ENCODE measurements at places on chromosomes 6 and 20.

- DNase-seq = no peak
Observed at GRCh38 chr6:104532462-104532861, 327.3 kb downstream of the HACE1 start.

GRCh38 chr6:79143320-79143898, 65.4 kb upstream of the PHIP start:
- DNase-seq = no peak

GRCh38 chr20:49694450-49695071, 19.1 kb downstream of the B4GALT5 start:
- DNase-seq = no peak

DNA sequence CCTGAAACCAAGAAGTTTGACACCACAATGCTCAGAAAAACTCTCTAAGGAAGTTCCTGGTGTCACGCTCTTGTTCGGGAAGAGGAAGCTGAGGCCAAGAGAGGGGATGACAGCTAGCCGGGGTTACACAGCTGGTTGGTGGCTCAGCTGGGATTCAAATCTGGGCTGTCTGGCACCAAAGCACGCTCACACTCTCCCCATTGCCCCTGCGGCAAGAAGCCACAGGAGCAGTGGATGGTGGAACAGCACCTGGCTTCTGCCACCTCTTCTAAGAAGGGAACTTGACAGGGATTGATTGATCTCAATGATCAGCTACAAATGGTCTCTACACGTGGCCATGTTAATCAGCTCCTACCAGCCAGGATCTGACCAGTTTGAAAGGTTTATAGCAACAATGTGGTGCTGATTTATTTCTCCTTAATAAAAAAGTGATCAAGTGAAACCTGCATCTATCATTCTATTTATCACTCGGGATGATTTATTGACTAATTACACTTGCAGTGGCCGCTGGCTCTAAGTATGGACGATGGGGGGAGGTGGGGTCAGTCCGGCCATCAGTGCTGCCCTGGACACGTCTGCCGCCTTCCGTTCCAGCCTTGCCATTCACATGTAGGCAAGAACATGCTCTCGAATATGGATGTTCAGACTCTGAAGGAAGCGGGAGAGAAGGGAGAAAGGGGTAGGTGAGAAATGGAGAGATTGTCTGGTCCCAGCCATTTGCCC, 71.9 kb upstream of the TOP1 start:
- no peak for DNase-seq

DNA sequence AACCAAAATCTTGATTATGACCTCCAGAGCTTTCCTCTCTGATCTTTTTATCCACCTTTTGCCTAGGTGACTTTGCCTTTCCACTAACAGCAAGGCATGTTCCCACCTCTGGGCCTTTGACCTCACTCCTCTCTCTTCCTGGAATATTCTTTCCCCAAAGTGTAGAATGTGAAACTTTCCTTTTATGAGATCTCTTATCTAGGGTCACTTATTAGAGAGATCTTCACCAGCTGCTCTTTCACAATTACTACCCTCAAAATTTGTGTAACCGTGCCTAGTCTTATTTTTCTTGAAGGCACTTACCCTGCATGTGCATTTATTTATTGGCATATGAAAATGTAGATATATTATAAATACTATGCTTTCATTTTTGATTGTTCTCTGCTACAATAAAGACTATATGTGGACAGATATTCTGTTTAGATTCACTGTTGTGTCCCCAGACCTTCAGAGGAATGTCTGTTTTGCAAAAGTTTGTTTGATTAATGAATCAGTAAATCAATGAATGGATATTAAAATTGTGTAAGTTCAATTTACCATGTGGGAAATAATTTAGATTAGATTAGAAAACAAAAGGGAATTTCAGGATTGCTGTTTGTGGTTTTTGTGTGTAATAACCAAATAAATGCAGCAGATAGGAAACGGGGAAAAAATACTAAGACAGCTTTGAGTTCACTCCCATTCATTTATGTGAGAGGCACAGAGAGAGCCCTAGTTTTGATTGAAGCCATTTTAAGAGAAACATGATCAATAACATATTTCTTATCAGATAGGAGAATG, 207.0 kb downstream of the ADGB start:
- no peak for DNase-seq

DNA sequence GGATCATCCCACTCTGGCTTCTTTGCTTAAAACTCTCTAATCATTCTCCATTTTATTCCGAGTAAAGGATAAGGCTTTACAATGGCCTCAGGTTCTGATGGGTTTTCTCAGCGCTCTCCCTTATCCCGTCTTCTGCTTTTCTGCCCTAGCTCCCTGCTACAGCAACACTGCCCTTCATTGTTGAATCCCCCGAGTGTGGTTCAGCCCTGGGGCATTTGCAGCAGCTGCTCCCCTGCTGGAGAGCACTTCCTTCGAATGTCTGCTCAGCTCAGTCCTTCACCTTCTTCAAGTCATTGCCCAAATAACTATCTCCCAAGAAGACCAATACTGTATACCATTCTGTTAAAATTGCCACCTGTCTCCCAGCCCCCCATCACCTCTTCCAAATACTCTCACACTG, 111.8 kb downstream of the TBXT start:
- DNase-seq = no peak

DNA sequence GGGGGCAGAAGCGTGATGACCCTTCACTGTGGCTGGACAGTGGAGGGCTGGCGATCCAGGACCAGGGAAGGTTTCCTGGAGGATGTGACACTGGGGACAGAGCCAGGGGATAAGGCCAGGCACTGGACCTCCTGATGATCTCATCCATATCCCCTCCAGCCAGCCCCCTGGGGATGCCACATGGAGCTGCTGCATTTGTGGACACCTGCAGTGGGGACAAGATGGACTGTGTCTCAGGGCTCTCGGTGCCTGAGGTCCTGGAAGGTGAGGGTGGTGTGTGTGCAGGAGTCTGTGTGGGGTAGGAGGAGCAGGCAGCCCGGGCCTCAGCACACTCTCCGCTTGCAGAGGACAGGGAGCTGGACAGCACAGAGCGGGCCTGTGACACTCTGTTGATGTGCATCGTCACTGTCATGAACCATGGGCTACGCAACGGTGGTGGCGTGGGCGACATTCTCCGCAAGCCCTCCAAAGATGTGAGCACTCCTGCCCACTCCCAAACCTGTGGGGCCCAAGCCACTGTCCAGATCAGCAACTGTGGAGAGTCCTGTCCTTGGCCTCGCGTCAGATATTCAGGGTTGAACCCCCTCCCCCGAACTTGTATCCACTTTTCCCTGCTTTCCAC, 19.9 kb downstream of the UQCC2 start:
- DNase-seq = no peak

DNA sequence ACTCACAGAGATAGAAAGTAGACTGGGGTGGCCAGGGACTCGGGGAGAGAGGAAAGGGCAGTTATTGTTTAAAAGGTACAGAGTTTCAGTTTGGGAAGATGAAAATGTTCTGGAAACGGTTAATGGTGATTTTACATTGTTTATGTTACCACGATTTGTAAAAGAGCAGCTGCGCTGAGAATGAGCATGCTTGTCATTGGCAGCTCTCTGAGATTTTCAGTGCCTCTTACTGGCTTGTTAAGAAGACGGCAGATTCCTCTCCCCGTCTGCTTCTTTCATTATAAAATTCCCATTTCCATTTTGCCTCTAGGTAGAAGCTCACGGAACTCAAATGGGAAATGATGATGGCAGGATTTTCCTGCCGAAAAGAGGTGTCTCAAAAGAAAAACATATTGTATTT, 39.7 kb upstream of the PPP1R3G start:
- DNase-seq = no peak

GRCh38 chr6:140071601-140072062, 697.2 kb upstream of the CITED2 start:
- DNase-seq = no peak

DNA sequence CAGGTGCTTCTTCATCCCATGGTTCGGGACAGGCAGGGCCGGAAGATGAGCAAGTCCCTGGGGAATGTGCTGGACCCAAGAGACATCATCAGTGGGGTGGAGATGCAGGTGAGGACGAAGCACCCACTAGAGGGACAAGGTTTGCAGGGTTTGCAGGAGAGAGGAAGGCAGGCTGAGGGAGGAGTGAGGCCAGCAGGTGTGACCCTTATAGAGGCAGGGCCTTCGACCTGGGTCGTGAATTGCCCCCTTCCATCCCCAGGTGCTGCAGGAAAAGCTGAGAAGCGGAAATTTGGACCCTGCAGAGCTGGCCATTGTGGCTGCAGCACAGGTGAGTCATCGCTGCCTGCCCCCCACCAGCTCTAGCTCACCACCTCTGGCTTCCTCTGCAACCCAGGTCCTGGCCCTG, 8.4 kb downstream of the VARS2 start:
- no peak for DNase-seq

DNA sequence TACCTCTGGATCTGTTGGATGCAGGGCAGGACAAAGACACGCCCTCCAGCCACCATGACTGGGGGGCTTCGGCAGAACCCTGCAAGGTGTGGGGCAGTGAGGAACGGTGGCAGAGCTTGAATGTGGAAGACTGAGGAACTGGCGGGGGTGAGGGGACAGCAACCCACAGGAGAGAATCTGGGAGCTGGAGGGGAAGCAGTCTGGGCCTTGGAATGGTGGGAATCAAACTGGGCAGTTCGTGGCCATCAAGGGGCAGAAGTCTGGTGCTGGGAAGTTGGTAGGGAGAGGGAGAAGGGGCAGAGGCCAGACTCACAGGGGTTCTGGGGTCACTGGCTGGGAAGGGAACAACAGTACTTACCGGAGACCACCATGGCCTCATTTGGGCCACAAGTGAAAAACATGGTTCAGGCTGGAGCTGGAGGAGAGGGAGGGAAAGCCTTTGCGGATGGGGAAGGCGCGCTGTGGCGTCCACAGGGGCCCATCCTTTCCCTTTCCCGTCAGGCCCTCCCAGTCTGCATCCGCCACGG, 635 bp downstream of the FLOT1 start:
- no peak for DNase-seq

GRCh38 chr6:26156105-26156849, 69.0 kb downstream of the HFE start:
- peak; percentile 98 for DNase-seq

DNA sequence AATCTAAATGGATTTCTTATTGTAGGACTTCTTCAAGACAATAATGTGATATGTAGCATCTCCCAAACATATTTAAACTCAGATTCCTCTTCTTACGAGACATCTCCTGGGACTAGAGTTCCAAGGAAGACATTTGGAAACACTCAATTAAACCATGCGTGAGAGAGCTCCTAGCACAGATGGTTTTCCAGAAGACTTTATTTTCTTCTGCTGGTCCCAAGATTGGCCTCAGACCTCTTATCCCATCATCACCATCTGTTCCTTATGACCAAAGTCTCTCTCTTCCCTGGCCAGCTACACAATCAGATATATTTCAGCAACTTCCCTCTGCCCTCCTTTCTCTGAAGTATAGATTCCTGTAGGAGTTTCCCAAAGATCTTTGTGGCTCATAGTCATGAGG, 93.2 kb upstream of the JARID2 start:
- no peak for DNase-seq

- DNase-seq = no peak
Observed at GRCh38 chr6:112470376-112470775, 123.2 kb downstream of the RFPL4B start.

GRCh38 chr6:127453845-127454619, 5.2 kb downstream of the KIAA0408 start:
- DNase-seq = no peak

- DNase-seq = no peak
Observed at GRCh38 chr20:36364506-36364905, 58.4 kb downstream of the DLGAP4 start.

GRCh38 chr6:52704060-52704459, 33.1 kb downstream of the TMEM14A start:
- no peak for DNase-seq

DNA sequence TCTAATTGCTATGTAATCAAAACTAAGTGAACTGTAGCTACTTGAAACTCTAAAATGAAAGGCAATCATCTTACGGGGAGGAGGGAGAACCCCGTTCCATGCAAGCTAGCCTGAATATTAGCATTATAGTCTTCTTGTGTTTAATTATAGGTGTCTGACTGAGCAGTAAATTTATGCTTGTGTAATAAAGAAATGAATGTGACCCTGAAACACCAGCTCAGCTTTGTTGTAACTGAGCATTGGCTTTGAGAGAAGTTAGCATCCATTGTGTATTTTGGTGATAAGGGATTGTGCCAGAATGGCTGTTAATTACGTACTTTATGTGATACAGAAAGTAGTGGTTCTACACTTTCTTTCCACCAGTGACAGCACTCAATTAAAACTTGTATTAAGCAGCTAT, 86.9 kb downstream of the QKI start:
- DNase-seq = no peak

DNA sequence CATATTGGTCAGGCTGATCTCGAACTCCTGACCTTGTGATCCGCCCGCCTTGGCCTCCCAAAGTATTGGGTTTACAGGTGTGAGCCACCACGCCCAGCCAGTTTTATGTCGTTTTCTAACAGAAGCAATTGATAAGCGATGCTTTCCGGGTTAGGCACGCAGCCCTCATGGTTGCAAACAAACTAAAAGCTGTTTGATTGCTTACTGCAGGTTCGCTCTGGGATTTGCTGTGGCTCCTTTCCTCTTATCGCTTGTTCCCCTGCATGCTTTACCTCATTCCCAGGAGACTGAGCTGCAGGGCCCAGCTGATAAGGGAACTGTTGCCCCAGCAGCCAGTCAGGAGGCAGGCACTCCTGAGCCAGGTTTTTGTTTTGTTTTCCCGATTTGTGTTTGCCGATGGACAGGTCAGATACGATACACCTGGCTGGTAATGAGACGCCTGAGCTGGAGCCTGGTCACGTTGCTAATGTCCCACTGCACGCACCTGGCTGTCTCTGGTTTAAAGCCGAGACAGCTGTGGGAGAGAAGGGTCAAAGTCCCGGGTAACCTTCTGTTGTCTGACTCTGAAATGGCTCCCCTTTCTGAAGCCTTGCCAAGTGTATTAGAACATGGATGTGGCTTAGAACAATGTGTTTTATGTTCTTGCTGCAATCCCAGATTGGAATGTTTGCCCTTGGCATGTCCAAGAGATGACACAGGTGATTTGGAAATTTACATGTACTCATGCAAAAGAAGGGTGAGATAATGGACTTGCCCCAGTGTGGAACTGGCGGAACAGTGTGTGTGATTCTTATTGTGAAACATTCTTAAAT, 19.9 kb downstream of the DSP start:
- DNase-seq = no peak

GRCh38 chr20:8474027-8474668, 342.1 kb downstream of the PLCB1 start:
- no peak for DNase-seq

GRCh38 chr6:21739838-21740237, 146.3 kb downstream of the SOX4 start:
- DNase-seq = no peak

DNA sequence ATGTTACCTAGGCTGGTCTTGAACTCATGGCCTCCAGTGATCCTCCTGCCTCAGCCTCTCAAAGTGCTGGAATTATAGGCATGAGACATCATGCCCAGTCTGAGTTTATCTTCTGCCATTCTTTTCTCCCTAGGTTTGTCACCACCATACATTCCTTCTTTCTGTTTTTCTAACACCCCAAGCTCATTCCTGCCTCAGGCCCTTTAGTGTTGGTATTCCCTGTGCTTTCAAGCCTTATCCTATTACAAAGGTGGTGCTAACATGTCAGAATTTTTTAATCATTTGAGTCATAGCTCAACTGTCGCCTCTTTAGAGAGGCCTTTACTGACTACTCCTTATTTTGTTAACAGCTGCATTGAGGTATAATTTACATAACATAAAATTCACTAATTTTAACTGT, 221.1 kb upstream of the PRSS16 start:
- no peak for DNase-seq

- DNase-seq = no peak
Observed at GRCh38 chr6:20933057-20933788, 399.0 kb downstream of the CDKAL1 start.
